ENCODE measurements at places on chromosomes 1 and 21. TPM values are rescaled to one million over a fixed set of nuclear protein-coding genes. Genes with fewer than 3 reads are reported as not detected.
A peak's percentile ranks its signal among the peaks of the same experiment; 100 is the strongest.

- no peak for DNase-seq
These were observed 2.8 kb upstream of the TAS1R3 start for GRCh38 chr1:1328254-1328653.

Gene LCE1A
- polyA plus RNA-seq: not detected

Gene FALEC
- 0.81 TPM for polyA plus RNA-seq

- DNase-seq: no peak
These were observed 66.7 kb downstream of the KCNJ6 start for GRCh38 chr21:37849506-37850102.

DNA sequence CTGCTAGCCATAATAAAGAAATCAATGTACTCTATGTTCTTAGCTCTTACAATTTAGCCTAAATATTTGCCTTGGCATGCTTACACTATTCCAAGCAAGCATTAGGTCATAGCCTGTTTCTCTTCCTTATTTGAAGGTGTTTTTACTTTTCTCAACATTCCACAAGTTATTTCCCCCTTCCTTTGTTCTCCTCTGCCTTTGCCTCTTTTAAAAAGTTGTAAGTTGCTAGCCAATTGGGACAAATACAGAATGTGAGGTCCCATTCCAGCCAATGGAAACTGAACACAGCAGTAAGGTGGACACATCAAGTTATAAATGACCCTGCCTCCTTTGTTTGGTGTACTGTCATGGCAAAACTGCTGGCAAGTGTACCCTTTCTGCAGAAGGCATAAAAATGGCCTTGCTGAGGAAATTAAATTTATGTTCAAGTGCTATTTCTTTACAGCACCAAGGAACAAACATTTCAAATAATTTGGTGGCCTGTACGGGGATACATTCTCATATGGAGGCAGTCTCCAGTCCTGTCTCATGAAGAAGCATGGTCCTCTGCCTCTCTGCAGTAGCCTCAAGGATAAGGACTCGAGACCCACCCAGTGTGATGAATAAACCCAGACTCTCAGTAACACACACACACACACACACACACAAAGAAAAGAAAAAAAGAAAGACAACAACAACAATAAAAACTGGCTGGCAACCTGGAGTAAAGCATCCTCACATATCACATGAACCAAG lies 28.8 kb upstream of the FMO1 start:
- no peak for DNase-seq

- peak; percentile 67 for DNase-seq
These were observed 37.3 kb downstream of the RGL1 start for GRCh38 chr1:183841950-183842794.

DNA sequence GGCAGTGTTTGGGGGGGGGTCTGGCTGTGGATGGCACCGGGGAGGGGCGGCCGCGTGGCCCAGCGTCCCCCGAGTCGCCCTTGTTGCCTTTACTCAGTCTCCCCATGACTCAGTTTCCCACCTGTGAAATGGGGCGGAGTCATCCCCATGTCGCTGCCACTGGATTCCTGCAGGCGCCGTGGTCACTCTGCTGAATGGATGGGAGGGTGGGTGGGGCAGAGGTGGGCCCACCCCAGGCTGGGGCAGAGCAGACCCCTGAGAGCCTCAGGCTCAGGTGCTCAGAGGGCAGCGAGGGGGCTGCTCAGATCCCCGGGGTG lies 2.0 kb downstream of the COL6A1 start:
- DNase-seq: no peak

Gene ECM1
- polyA plus RNA-seq: 10.2 TPM

- no peak for DNase-seq
These were observed 81.0 kb downstream of the CNIH3 start for GRCh38 chr1:224696891-224697765.

DNA sequence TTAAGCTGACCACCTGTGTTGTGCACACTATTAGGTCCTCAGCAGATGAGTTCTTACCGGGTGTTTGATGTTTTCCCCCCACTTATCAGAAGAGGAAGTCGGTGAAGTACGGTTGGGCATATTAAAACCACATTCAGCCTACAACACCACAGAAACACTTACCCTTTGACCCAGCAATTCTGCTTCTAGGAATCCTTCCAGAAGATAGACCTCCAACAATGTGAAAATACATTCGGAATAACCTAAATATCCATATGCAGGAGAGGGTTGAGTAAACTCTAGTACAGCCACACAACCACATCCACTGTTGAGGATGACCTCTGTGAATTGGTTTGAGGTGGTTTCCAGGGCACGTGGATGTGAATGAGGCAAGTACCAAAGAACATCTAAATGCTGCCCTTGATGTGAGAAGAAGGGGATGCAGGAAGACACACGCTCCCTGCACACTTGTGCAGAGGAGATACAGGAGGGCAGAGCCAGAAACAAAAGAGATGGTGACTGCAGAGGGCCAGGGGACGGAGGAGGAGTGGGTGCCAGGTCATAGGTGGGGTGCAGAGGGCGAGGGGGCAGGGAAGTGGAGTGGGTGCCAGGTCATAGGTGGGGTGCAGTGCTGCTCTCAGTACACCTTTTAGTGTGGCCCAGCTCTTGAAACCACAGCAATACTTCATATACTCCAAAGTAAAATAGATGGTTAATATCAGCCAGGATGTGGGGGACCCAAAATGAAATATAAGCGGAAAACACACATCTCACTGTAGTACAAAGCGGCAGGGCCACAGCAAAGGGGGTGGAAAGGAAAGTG lies 12.8 kb downstream of the ADARB1 start:
- DNase-seq: no peak

DNA sequence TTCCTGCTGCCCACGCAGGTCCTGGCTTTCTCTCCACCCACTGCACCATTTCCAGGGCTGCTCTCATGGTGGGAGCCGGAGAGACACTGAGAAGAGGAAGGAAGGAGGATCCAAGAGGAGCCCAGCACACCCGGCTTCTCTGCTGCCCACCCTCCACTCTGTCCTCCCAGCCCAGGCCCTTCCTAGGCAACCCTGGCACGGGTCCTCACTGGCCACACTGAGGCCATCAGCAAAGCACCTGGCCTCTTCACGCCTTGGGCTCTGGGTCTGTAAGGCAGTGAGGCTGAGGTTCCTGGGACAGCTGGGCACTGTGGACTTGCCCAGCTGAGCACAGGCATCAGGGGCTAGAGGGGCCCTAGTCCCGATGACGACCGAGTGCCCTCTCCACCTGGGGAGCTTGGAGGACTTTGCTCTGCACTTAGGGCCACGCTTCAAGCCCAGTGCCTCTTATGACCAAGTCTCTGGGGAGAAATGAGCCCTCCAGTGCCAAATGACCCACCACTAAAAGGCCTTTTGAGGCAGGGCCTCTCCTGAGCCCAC lies 43.1 kb downstream of the PDE9A start:
- no peak for DNase-seq

Gene SMPDL3B
- 13.9 TPM for polyA plus RNA-seq

DNA sequence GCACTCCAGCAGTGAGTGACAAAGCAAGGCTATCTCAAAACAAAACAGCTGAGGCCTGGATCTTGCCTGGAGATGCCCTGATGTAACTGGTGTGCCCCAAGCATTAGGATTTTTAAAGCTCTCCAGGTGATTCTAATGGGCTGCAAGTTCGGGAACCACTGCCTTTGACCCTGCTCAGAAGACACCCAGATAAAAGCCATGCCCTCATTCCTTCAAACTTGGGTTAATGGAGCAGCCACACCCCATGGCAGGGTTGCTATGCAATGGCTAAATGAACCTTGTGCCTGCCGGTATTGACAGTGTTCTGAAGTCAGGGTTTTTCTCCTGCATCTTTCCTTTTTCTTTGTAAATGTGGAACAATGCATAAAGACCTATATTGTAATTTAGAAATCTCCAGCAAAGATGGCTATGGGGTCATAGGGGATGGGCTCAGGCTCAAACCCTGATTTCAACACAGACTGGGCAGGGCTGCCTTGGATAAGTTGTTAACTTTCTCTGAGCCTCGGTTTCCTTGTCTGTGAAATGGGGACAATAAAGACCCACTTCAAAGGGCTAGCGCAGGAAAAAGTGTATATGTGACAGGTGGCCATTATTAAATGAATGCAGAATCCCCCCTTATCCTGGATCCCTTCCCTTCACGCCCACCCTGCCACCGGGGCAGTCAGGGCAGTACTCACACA lies 453 bp downstream of the TFF3 start:
- no peak for DNase-seq

Gene TNNI3K
- 1.5 TPM for polyA plus RNA-seq

GRCh38 chr1:201508809-201509208 lies 1.9 kb upstream of the CSRP1 start:
- DNase-seq: no peak

Gene VANGL2
- 31.7 TPM for polyA plus RNA-seq

Gene VSIG8
- polyA plus RNA-seq: 1.2 TPM

GRCh38 chr1:169473347-169473746 lies 12.4 kb downstream of the SLC19A2 start:
- DNase-seq: no peak

- no peak for DNase-seq
These were observed 372.8 kb upstream of the DAB1 start for GRCh38 chr1:57796616-57797015.

DNA sequence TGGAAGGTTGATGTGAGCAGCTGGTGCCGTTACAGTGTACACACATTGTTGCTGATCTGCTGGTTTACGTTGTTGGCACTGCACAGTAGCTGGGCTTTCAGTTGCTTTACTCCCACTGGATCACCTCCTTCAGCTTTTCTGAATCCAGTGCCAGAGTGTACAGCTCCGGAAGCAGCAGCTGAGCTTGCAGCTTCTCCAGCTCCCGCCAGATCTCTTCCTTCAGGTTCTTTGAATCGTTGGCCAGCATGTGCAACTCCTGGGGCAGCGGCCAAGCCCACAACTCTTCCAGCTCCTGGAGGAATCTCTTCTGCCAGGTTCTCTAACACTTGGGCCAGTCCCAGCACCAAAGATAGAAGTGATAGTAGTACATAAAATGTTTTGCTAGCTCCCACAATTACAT lies 149.7 kb upstream of the RRP15 start:
- DNase-seq: no peak

GRCh38 chr1:221795380-221795779 lies 53.5 kb upstream of the DUSP10 start:
- no peak for DNase-seq
